ENCODE measurements at places on chromosomes 2 and 18.

- no peak for DNase-seq
These were observed 158.3 kb upstream of the KLF7 start for GRCh38 chr2:207324001-207324400.

DNA sequence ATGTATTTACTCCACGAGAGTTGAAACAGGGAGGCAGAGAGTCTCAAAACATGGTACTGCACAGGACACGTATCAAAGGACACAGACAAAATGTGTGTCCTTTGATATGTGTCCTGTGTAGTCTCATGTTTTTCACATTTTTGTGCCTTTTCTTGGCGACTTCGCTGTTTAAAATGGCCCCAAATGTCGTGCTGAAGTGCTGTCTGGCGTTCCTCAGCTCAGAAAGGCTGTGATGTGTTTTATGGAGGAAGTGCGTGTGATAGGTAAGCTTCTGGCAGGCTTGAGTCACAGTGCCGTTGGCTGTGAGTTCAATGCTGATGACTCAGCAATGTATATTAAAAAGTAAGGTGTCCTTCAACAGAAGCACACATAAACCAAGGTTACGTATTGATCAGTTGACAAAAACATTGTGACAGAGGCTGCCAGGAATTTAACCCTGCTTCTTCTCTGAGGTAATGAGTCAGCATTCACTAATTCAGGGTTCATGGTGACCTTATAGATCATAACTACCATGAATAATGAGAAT, 78.2 kb downstream of the DYSF start:
- DNase-seq: no peak

- DNase-seq: no peak
These were observed 46.9 kb upstream of the KCNH7 start for GRCh38 chr2:162885281-162886070.

DNA sequence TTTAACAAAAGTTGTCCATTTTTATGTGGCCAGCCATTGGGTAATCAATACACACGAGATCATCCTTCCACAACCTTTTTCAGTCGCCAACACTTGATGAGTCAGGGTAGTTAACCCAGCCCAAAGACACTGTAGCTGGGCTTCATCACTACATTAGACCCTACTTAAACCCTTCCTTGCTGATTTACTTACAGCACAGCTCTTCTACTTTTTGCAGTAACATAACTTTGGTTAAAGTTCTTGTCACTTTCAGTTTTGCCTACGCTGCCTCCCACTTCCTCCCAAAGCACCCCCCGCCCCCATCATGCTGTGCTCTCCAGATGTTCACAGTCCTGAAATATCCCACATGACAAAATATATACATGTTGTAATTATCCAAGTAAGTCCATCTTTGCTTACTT, 103.6 kb downstream of the CDK15 start:
- no peak for DNase-seq

DNA sequence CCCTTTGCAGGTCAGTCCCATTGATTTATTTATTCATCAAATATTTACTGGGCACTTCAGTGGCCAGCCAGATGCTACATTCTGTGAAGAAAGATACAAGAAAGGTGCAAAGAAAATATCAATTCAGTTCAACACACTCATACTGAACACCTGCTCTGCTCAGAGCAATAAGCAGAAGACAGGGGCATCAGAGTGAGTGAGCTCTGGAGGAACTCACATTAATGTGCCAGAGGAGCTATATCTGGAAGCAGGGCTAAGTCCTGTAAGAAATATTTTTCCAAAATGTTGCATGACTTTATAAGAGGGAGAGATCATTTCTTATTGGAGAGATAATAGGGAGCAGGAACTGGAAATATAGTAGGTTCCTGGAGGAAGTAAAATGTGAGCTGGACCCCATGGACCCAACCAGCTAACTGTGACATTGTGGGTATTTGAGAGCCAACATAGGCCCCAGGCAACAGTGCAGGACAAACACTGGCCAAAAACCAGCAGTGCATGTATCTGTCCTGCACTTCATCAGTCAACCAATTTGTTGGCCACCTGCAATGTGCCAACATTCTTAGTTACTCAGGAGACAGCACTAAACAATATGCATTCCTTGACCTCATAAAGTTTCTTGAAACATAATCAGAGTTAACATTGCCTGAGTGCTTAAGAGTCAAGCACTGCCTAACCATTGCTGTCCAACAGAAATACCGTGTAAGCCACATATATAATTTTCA, 102.7 kb upstream of the PTPRM start:
- no peak for DNase-seq

- no peak for DNase-seq
These were observed 33.9 kb upstream of the ATIC start for GRCh38 chr2:215277944-215278343.

DNA sequence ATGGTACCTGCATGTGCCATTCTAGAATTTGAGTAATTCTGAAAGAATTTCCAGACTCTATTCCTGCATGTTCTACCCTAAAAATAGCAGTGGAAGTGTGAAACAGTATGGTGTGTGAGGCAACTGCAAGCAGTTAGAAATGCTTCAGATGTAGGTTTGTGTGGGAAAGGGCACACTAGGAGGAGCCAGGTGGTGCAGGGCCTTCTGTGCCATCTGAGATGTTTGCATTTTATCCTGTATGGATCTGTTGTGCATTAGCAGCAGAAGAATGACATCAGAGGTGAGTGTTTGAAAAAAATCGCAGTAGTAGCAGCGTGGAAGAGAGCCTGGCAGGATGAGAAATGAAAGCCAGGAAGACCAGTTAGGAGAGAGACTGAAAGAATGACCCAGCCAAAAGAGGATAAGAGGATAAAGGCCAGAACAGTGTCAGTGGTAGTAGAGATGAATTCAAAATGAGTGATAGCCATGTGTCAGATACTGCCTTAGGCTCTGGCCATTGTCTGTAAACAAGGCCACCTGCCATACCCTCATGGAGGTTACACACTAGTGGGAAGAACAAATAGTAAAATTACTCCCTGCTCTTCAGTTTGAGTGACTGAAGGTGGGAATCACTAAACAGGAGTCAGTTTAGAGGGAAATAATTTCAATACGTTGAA, 142.2 kb downstream of the PKP4 start:
- DNase-seq: no peak
